Foreskin fibroblast (primary cell): ENCODE measurements at places on chromosomes 7 and 10.

- no peak for DNase-seq
These were observed 23.0 kb upstream of the RHEB start for GRCh38 chr7:151542606-151543130.

GRCh38 chr7:27106181-27106900 lies 3.9 kb upstream of the HOXA2 start:
- DNase-seq: peak; percentile 53

DNA sequence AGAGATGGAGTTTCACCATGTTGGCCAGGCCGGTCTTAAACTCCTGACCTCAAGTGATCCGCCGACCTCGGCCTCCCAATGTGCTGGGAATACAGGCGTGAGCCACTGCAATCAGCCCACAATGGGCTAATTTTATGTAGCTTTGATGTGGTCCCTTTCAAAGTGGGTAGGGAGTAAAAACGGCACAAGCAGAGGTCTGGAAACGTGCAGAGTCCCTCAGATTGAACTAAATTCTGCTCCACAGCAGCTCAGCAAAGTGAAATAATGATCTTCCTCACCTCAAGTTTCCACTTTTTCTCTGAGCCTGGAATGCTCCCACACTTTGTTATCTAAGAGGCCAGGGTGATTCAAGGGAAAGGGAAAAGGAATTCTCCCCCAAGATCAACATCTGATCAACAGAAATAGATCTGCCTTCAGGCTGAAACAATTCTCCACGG lies 6.1 kb downstream of the CCDC3 start:
- DNase-seq: no peak

DNA sequence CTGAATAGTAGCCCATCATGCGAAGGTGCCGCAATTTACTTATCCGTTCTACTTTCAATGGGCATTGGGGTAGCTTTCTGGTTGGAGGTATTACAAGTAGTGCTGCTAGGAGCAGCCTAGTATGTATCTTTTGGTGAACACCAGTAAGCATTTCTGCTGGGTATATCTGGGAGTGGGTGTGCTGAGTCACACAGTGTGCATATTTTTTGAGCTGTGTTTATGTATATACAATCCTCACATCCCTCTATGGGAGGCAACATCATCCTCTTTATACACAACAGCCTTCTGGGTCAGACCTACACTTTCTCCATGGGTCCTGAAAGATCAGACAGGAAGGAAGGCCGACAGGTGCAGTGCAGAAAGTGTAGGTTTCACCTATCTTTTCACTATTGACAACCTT lies 36.3 kb downstream of the PYROXD2 start:
- peak; percentile 57 for DNase-seq

- DNase-seq: no peak
These were observed 22.7 kb downstream of the CUL1 start for GRCh38 chr7:148721390-148721789.

- DNase-seq: no peak
These were observed 9.3 kb downstream of the ZC3HAV1L start for GRCh38 chr7:139026551-139026950.

GRCh38 chr7:74473116-74473515 lies 19.4 kb downstream of the GTF2IRD1 start:
- DNase-seq: no peak

- DNase-seq: no peak
These were observed 28.3 kb upstream of the TES start for GRCh38 chr7:116182023-116182422.

GRCh38 chr7:92769844-92770243 lies 66.5 kb downstream of the CDK6 start:
- DNase-seq: no peak

DNA sequence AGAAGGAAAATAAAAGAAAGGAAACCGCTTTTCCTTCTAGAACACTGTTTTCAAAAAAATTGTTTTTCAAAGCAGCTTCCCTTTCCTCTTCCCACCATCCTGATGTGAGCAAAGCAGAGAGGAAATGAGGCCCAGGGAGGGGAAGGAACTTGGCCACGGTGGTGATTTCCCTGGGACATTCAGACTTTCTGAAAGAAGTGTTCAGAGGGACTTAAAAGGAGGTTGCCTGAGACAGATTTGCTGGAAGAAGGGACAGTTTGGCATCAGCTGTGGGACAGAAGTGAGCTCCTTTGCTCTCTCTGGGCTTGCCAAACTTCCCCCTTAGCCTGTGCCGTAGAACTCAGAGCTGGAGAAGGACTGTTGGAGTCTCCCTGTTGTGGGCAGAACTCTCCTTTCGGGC lies 30.3 kb downstream of the ADCYAP1R1 start:
- no peak for DNase-seq

- no peak for DNase-seq
These were observed 2.4 kb upstream of the PSMG3 start for GRCh38 chr7:1572111-1572822.

DNA sequence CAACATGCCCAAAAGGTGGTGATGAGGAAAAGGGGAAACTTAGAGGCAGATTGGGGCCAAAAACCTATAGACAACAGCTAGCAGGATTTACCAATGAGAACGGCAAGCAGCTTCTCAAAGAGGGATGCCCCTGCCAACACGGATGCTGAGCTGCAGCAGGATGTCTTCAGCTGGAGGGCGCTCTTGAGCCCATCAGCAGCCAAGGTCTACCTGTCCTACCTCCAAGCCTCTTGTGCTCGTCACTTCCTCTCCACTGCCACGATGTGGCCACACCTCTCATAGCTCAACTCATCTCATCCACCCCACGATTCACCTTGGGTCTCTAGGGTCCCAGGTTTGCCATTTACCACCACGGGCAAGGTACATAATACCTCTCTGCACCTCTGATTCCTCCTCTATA lies 36.5 kb downstream of the DLG5 start:
- DNase-seq: no peak

GRCh38 chr10:49679480-49679893 lies at the start of gene C10orf53:
Gene C10orf53, plus strand, starts transcription at chr10:49679651. Its CDS starts 47 bp downstream, at chr10:49679698.
- peak; percentile 79 for DNase-seq

DNA sequence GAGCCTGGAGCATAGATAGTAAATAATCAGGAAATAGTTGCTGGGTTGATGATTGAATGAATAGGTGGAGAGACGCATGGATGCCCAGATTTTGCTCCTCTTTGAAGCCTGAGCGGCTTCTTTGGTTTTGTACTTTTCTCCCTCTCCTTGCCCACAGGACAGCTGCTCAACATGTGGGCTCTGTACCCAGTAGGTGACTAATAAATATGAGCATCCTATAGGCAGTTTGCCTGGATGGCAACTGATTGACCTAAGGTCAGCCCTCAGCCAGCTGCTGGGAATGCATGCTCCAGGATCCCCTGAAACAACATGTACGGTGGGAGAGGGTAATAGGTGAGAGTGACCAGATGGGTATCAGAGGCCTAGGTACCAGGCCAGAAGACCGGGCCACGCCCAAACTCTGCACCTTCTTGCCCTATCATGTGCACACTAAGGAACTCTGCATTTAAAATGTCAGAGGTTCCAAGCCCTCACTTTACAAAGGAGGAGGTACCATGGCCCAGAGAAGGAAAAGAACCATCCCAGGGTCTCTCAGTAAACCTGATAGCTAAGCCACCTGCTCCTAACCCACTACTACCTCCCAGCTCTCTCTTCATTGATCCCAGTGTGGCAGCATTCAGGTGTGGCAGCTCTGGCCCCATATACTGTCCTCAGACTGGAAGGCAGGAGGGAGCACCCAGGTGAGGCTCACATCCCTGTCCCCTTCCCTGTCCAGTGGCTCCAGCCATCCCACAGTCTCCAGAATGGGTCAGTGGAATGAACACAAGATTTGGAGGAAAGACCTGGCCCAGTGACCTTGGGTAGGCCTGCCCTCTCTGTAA lies 2.7 kb upstream of the ZCCHC24 start:
- DNase-seq: no peak

DNA sequence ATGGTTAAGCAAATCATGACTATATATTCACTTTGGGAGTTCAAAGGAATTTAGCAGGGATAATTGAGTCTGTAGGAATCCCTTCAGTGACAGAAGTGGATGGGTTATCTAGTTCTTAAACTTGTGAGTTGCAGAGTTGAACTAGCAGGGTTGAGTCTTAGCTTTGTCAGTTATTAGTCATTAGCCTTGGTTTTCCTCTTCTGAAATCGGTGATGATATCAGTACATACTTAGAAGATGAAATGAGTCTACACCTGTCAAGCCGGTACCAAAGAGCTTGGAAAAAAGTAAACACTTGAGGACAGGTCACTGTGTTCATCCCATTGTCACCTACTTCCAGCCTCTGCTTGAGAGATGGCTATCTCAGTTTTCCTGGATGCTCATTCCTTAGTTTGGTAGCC lies 73.5 kb downstream of the BUB3 start:
- DNase-seq: no peak

GRCh38 chr10:121975295-121976086 lies 474 bp upstream of the NSMCE4A start:
- no peak for DNase-seq

DNA sequence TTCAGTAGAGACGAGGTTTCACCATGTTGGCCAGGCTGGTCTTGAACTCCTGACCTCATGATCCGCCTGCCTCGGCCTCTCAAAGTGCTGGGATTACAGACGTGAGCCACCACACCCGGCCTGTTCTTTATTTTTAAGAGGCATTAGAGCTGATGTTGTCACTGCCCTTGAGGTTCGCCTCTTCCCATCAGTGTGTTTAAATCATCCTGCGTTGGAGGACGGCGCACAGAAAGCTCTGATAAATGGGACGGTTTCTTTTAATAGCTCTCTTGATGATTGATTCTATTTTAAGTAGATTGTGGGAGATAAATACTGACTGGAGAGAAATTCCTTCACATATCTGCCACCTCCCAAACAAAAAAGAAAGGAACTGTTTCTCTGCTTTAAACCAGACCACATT lies 29.0 kb downstream of the UPP1 start:
- no peak for DNase-seq

DNA sequence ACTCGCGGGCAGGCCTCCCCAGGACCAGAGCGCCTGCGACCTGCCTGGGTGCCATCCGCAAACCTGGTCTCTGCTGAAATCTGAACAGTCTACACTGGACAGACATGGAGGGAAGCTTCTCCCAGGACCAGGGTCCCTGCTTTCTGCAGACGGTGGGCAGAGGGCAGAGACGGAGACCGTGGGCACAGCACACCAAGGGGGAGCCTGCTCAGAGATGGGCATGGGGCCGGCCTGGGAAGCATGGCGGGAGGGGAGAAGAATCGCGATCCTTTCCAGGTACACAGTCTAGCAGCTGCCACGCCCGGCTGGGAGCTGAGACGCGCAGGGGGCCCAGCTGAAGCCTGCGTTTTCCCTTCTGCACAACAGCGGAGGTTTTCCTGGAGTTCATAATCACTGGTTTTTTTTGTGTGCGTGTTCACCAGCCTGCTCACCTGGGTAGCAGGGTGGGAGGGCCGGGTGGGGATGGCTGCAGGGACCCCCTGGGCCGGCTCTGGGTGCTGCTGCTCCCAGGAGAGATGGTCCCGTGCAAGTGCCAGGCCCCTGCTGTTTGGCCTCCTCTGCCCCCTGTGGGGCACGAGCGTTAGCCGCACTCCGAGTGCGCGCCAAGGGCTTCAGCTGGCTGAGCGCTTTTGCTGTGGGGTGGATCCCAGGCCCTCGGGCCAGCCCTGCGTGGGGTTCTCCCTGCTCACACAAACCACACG lies 448.8 kb downstream of the DNAJB6 start:
- no peak for DNase-seq

GRCh38 chr7:36021917-36022550 lies 131.0 kb upstream of the EEPD1 start:
- DNase-seq: no peak

DNA sequence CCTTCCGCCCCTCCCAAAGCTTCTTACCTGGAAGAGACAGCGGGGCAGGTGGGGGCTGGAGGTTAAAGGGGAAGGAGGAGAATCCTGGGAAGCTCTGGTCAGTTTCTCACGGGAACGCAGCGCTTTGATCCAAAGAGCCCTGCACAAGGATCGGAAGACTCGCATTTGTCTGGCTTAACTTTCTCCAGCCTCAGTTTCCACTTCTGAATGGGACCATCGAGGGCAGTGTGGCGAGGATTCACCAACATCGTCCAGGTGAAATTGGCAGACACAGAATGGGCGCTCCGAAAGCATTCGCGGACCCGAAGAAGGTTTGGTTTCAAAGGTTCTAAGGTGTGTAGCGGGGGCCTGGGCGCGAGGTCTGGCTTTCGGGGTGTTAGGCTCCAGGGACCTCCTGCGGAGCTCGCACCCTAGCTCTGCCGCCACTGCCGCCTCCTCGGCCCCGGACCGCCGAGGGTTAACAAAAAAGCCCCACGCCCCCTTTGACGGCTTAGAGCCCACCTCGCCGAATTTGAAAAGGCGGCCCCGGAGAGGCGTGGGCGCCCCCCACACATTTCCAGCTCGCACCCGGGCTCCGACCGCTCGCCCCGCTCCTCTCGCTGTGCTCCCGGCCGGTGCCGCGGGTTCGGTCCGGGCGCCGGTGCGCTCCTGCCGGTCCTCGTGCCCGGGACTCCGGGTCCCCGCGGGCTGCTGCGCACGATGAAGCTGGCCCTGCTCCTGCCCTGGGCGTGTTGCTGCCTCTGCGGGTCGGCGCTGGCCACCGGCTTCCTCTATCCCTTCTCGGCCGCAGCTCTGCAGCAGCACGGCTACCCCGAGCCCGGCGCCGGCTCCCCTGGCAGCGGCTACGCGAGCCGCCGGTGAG lies at the start of gene COL26A1:
Gene COL26A1 (plus strand): TSS at position 542 of the 862 bp plus-strand sequence. CDS start 158 bp downstream, at position 700.
- no peak for DNase-seq
